ENCODE measurements at places on chromosomes 5 and 9. TPM values are rescaled to one million over a fixed set of nuclear protein-coding genes. Genes with fewer than 3 reads are reported as not detected.

- no peak for DNase-seq
Measured at GRCh38 chr5:6907320-6907918, 194.2 kb downstream of the TENT4A start.

DNA sequence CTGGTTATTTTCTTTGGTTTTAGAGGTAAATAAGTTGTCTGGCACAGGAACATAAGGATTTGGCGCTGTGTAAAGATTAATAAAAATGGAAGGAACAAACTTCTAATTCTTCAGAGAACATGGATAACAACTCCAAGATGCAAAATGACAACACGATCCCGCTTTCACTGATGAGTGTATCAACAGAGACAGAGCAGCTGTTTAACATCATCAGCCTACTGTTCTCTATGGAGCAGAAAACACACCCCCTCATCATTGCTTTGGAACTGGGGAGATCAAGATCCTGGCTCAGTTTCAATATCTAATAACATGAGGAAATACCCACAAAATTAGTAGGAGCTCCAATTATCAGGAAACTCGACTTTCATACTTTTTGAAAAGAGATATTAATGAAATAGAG is 8.3 kb upstream of the GAS1 start:
- no peak for DNase-seq

DNA sequence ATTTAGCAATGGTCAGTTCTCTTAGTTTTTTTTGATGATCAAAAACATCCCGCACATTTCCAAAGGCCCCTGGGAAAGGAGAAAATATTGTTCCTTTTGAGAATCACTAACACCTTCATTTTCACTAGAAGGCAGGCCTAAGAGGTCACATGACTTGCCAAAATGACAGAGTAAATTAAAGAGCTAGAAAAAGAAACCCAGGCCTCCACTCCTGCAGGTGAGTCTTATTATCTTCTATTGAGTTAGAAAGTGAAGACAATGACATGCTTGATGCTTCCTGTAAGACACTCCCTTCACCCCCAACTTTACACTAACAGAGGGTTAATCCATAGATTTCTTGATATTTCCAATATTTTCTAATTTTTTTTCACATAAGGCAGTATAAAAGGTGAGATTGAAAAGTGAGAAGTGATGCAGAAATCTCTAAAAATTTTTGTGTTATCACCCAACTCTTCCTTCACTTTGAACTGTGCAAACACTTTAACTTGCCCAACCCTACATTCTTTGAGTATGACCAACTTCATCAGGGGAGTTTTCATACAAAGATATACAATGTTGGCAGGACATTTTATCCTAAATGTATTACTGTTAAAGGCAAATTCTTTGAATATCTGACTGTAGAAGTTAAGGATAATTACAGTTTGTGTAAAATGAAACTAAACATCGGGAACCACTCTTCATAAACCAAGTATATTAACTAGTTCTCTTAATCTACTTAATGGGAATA is 57.1 kb downstream of the SUB1 start:
- no peak for DNase-seq

DNA sequence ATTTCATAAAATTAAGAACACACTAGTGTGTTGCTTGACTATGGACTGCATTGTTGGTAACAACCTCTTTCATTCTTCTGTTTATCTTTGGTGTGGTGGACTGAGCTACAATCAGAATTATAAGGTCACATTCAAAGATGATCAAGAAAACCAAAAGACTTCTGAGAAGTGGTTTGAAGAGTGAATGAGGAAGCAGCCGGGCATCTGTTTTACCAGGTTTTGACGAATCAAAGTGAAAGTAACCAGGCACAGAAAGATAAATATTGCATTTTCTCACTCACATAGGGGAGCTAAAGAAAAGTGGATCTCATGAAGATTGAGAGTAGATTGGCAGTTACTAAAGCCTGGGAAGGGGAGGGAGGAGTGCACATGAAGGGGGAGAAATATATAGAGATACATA is 589.1 kb downstream of the ZNF608 start:
- DNase-seq, result no peak

Gene SLC36A2
- polyA plus RNA-seq, result 0.04 TPM

Gene C8G
- polyA plus RNA-seq, result 0.46 TPM

Gene FAM153A
- 0.11 TPM for polyA plus RNA-seq

Data from right lung (tissue), 10 donors.